ENCODE measurements at places on chromosomes 12 and 14.

- DNase-seq: no peak
Measured at GRCh38 chr14:31953210-31953609, 123.9 kb upstream of the ARHGAP5 start.

- no peak for DNase-seq
Measured at GRCh38 chr12:96846293-96846692, 60.8 kb upstream of the NEDD1 start.

GRCh38 chr12:2963760-2964292, 4.6 kb downstream of the TEAD4 start:
- DNase-seq: no peak

DNA sequence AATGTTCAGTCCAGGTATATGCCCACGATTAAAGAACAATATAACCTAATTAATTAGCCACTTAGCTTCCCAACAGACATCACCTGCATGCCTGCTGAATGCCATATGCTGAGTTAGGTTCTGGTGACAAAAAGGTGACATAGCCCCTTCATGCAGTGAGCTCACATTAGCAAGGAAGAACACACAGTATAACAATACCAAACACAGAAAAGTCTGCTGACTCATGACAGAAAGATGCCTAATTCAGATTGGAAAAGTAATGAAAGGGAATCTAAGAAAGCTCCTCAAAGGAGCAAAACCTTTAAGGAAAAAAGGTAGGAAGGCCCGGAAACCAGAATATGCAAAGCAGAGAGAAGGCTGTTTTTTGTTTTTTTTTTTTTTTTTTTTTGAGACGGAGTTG, 59.0 kb downstream of the FERMT2 start:
- DNase-seq: no peak

DNA sequence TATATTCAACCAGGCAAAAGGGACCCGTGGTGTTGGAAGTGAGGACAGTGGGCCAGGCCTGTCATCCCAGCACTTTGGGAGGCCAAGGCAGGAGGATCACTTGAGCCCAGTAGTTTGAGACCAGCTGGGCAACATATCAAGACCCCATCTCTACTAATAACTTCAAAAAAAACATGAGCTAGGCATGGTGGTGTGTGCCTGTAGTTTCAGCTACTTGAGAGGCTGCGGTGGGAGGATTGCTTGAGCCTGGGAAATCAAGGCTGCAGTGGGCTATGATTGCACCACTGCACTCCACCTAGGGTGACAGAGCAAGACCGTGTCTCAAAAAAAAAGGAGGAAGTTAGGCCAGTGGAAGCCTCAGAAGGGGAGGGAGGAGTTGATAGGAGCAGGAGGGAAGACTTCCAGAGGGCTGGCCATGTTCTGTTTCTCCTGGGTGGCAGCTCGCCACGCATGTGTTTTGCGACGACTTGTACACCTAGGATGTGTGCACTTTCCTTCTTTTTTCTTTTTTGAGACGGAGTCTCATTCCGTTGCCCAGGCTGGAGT, 10.1 kb downstream of the SLC25A29 start:
- DNase-seq: no peak

- no peak for DNase-seq
Measured at GRCh38 chr12:116418551-116418950, 140.6 kb upstream of the MAP1LC3B2 start.
